ENCODE measurements at places on chromosomes 2 and 18.

DNA sequence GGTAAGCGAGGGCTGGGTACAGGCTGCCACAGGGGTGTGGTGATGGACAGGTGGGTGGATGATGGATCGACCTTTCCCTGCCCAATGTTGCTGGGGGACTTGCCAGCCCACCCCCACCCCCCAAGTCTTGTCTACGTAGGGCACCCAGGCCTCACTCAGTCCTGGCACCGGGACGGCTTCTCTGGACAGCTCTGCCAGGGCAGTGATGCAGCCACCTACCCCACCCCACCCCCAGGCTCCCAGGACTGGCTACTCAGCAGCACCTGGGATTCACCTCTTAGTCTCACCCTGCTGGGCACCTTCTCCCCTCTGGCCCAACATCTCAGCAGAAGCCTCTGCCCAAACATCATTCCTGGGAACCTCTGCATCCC, 55.7 kb downstream of the ANKMY1 start:
- no peak for DNase-seq

- DNase-seq: peak; percentile 12
Observed at GRCh38 chr18:24989760-24990593, 362.0 kb downstream of the ZNF521 start.

DNA sequence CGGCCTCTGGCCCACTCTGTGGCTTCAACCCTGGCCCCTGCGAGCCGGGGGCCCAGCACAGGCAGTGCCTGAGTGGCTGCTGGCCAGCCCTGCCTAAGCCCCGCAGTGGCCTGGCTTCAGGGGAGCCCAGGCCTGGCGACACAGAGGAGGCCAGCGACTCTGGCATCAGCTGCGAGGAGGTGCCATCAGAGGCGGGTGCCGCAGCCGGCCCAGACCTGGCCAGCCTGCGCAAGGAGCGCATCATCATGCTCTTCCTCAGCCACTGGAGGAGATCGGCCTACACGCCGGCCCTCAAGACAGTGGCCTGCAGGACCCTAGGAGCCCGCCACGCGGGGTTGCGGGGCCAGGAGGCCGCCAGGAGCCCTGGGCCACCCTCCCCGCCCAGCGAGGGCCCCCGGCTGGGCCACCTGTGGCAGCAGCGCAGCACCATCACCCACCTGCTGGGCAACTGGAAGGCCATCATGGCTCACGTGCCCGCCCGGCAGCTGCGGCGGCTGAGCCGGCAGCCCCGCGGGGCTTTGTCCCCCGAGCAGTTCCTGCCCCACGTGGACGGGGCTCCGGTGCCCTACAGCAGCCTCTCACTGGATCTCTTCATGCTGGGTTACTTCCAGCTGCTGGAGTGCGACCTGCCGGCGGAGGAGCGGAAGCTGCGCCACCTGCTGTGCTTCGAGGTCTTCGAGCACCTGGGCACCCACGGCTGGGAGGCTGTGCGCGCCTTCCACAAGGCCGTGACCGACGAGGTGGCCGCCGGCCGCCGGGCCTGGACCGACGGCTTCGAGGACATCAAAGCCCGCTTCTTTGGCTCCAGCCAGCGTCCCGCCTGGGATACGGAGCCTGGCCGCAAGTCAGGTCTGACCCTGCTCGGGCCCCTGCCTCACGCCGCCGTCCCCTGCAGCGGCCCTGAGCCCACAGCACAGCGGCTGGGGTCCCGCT, 7.5 kb upstream of the KLHL30 start:
- DNase-seq: no peak

- DNase-seq: no peak
Observed at GRCh38 chr18:43866696-43867095, 589.4 kb upstream of the SYT4 start.

GRCh38 chr2:86592547-86593230, 29.4 kb upstream of the CHMP3 start:
- no peak for DNase-seq

GRCh38 chr2:237670641-237671040, 43.3 kb downstream of the LRRFIP1 start:
- DNase-seq: no peak

DNA sequence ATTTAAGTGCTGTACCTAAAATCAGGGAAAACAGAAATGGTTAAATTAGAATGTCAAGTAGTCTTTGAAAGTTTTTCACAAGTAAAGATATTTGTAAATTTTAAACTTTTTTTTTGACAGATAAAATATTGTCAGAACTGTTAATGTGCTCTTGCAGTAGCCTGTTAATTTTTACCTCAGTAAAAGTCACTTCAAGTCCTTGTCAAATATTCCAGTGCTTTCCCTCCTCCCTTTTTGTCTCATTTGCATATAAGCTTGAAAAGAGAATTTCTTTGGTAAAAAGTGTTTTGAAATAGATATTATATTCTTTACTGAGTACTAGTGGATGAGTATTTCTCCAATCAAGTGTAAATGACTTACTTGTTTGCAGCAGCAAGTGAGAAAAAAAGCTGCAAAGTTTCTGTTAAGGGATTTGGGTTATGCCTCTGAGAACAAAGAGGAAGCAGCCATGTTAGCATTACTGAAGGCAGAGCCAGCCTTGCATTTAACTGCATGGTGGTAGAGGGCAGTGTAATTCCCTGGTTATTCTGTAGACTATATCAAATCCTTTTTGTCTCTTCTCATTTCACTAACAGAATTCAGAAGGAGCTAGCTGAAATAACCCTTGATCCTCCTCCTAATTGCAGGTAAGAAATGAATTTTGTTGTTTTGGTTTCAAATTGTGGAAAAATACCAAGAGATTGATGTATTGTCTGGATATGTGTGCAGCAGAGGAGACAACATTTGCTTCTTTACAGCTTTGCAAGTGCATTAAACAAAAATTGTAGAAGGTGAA, 3.2 kb downstream of the UBE2E3 start:
- DNase-seq: peak; percentile 85

GRCh38 chr2:230153390-230153976, 66.3 kb downstream of the SP110 start:
- DNase-seq: no peak

DNA sequence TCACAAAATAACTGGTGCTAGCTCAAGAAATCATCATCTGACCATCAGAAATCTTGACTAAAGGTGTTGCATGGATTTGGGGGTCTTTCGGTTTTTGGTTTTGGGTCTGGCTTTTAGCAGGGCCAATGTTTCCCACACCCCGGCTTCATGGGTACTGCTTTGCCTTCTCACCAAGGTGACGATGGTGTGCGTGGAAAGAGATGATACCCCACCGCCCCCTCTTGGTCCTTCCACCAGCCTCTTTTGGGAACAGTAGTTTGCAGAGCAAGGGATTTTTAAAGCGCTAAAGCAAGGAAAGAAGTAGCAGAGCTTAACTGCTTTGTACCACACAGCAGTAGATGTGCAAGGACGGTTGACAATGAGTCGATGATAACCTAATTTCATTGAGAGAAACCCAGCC, 42.3 kb downstream of the BOLA3 start:
- DNase-seq: no peak

DNA sequence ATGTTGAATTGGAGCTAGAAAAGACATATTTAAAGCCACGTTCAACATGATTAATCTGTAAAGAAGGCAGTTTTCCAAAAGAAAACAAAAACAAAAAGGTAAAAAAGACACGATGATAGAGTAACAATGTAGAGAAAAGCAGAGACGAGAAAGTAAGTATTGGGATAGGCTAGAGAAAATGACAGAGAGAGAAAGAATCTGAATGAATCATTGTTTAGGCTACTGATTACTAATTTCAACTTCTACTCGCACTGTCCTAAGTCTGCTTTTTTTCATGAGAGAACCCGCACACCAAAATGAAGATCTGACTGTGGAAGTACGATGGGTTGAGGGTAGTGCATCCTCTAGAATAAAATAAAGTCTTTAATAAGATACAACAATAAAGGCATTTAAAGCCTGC, 1599.2 kb upstream of the TMEFF2 start:
- DNase-seq: no peak

DNA sequence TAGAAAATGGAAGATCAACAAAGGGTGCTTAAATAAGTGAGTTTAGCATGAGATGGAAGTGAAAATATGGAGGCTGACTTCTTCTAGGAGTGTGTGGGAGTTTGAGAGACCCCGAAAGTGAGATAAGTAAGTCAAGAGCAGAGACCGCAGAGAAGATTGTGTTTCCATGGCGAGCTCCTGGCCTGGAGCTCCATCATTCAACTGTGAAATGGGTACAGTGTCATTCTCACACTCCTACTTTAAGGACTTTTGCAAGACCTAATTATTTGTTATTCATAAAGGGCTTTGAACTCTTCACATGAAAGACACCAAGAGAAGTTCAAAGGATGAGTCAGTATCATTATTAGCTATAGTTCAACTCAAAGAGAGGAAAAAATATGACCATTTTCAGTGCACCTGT, 134.2 kb upstream of the PIK3C3 start:
- no peak for DNase-seq

- DNase-seq: peak; percentile 75
Observed at GRCh38 chr18:13382366-13382953, 163.9 kb downstream of the LDLRAD4 start.

GRCh38 chr18:21277578-21277977, 35.5 kb downstream of the GREB1L start:
- no peak for DNase-seq

GRCh38 chr2:72263776-72264060, 116.1 kb upstream of the CYP26B1 start:
- no peak for DNase-seq

- DNase-seq: no peak
Observed at GRCh38 chr18:49613641-49614151, 51.8 kb downstream of the LIPG start.

All from hematopoietic multipotent progenitor cell treated with erythropoietin and hydrocortisone succinate and interleukin-3 and kit ligand, for 4 days (in vitro differentiated cells).